Stimulated activated CD4-positive, alpha-beta T cell treated with anti-CD3 and anti-CD28 coated beads, TNF-alpha, amount 100 ng/mL, for 1 hour (primary cell): ENCODE measurements at places on chromosomes 2 and 18.

DNA sequence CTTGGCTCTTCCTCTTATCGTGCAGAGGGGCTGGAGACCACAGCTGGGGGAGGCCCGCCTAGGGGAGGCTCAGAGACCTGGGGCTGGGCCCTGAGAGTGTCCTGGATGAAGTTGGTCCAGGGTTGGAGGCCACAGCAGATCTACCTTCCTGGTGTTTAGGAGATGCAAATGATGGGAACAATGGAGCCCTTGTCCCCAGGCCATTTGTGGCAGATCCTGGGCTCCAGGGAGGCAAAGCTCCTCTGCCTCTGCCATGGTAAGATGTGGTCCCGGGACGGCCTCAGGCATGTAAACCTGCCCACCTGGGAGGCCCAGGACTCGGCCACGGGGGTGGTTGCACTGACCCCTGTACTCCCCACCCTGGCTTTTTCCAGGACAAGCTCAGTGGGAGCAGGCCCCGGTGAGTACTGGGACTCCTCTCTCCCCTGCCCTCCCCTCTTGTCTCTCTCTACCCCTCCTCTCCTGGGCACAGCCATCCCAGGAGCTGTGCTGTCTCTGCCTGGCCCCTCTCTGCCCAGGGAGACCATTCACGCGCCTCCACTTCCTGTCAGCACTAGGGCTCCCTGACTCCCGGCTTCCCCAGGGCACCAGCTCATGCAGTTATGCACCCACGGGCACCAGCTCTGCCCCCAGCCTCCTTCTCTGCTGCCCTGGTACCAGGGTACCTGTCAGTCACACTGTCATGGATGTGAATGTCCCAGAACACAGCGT lies 10.9 kb downstream of the SH2D6 start:
- DNase-seq = no peak

DNA sequence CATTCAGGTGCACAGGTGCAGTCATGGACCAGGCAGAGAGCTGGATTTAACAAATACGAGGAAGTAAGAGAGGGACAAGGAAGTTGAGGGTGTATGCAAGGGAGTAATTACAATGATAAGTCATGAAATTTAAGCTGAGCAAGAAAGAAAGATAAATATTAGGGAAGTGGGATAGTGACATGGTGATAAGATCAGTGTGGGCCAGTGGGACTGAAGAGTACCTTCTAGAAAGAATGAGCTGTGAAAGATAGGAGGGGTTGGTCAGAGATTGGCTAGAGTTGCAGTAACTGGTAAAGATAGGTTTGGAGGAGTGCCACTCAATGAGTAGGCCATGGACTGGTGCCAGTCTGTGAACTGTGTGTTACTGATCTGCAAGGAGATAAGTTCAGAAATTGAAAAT lies 200.8 kb upstream of the SIX3 start:
- no peak for DNase-seq

- no peak for DNase-seq
Measured at GRCh38 chr18:26656944-26657536, 108.7 kb upstream of the KCTD1 start.

- no peak for DNase-seq
Measured at GRCh38 chr2:37614061-37614738, 57.2 kb downstream of the CDC42EP3 start.

DNA sequence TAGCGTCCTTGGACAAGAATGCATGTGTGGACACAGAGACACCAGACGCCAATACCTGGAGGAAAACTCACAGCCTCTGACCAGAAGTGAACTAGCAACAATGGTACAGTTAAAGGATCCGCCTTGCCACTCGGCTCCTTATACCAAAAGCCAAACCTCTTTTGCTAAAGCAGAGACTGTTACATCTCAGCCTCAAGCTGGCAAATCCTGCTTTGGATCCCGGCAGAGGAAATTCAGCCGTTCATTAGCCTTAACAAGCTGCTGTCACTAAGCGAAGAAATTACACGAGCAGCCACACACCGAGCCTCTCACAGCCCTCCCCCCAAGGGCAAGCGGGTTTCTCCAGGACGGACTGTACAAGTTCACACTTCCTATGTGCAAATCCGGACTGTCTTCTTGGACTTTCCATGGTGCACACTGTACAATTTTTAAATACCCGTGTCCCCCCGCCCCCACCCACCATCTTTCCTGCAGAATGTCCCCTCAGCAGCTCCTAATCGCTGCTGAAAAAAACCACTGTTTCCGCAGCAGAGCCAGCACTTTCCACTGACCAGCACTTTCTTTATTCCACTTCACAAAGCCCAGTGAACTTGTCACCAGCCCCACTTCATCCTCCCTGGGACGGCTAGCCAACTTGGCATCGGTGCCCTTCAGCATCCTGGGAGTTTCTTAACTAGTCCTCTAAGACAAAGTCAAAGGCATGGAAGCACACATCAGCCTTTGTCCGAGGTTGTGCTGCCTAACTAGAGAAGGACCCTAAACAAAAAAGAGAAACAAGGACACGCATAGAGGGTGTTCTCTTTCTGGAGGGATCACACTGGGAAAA lies 1.5 kb downstream of the KLF7 start:
- no peak for DNase-seq

DNA sequence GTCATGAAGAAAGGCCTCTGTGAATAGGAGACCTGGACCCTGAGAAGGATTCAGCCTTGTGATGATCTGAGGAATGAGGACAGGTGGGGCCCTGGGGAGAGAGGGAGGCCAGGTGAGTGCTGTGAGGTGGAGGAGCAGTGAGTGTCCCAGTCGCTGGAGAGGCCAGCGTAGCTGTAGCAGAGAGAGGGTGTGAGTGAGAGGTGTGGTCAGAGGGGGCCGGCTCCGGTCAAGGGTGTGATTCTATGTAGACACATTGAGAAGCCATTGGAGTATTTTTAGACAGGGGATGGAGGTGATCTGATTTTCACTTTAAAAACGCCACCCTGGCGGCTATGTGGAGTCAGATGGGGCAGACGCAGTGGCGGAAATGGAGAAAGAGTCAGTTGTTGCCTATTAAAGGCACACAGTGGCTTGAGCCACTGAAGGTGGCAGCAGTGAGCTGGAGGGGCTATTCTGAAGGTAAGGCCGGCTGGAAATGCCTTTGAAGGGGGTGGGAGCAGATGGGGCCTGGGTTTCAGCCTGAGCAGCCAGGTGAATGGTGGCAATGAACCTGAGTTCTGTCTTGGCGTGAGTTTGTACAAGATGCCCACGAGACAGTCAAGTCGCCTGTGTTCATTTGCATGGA lies 55.6 kb downstream of the GREB1 start:
- DNase-seq = no peak

GRCh38 chr2:152098496-152099366 lies at the start of gene CACNB4:
Gene CACNB4, minus strand, starts transcription at chr2:152099044.
- no peak for DNase-seq

DNA sequence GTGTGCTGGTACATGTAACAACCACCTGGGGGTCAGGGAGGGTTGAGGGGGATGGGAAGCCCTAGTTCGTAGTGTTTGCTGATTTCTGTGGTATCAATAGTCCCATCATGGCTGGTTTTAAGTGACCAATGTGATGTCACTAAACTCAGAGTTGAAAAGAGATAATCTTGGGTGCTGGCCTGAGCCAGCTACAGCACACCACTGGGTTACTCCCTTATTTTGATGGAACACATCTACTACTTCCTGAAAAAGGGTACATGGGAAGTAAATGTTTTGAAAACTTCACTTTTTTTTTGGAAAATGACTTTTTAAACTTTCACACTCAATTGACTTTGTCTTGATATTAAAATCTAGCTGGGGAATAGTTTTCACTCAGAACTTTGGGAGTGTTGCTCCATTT lies 87.0 kb upstream of the CXCR4 start:
- no peak for DNase-seq

GRCh38 chr2:191202881-191203397 lies 42.3 kb upstream of the MYO1B start:
- DNase-seq = no peak

DNA sequence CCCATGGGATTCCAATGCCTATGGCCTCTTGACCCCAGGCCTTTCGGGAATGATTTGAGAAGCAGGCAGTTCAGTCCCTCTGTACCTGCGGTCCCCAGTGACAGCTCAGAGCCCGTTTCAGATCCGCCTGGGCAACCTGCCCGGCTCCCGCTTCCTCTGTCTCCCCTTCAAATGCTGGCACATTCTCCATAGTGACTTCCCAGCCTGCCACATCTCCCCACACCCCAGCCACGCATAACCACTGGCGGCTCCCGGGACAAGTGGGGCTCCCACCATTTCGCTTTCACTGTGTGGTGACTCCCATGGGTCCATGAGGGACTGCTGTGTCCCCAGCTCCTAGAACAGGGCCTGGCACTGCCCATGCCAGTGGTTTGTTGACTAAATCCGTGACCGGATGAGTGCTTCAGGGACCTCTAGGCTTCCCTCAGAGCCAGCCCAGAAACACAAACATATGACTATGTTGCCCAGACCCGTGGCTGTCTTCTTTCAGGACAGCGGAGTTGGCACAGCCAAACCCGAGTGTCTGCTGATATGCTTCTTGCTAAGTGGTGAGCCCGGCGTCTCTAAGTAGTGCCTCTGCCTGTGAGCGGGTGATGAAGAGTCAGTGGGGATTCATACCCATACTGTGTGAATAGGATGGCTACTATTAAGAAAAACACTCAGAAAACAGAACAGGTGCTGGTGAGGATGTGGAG lies 91.2 kb downstream of the GLI2 start:
- DNase-seq = no peak

- DNase-seq = no peak
Measured at GRCh38 chr2:73289304-73289703, 4.0 kb downstream of the EGR4 start.

DNA sequence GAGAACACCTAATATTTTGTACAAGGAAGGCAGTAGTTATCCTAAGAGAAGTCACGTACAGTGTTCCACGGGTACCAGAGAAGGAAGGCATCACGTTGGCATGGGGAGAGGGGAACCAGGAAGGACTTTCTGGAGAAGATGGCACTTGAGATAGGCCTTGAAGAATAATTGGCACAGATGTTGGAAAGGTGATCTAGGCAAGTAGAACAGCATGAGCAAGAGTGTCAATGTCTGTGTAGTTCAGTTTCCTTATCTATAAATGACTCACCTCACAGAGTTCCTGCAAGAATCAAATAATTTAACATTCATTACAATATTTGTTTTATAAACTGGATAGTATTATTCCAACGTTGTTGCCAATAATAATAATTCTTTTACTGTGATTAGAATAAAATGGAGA lies 48.3 kb upstream of the BZW1 start:
- DNase-seq = no peak

DNA sequence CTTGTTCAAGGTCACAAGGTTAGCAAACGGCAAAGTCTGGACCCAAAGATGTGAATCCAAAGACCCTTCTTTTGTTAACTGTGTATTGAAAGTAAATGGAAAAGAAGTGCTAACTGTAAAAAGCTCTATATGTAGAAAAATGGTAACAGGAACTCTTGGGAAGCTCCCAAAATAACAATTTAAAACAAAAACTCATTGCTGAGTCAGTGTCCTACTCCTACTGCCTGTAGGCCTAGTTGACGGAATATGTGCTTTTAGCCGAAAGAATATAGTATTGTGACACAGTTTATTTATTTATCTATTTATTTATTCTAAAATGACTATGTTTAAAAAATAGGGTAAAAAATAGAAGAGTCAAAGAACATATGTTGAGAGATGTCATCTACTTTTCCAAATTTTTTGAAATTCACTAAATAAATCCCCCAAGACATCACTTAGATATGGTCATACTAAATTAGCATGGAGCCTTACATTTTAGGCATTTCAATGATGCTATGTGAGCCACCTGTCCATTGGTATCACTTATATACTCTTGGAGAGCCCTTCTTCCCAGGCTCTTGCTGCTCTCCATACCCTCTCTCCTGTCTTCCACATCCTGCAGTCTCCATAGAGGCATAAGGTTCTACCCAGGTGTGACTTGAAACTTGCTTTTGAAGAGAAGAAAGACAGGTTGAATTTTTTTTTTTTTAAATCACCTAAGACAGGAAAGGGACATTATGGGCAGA lies 13.7 kb downstream of the COL5A2 start:
- DNase-seq = no peak

- no peak for DNase-seq
Measured at GRCh38 chr2:19864381-19864780, 37.4 kb downstream of the TTC32 start.

GRCh38 chr2:155456222-155456621 lies 757.7 kb downstream of the KCNJ3 start:
- no peak for DNase-seq

- DNase-seq = no peak
Measured at GRCh38 chr2:221198309-221198708, 373.8 kb downstream of the EPHA4 start.

- DNase-seq = no peak
Measured at GRCh38 chr18:48544661-48545415, 6.0 kb downstream of the CTIF start.

DNA sequence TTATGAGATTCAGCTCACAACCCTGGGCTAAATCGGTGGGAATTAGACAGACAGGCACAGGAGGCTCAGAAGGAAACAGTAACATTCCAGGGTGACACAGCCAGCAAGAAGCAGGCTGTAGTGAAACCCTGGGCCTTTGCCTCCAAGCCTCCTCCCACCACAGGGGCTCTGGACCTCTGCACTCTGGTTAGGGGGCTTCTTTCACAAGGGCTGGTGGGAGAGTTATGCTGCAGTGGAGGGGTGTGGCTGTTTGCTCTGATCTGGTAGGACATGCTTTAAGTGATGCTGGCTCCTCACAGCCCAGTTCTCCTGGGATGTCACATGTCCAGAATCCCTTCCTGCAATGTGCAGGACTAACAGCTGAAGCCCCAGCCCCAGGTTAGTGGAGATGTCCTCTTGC lies 109.9 kb downstream of the TGFA start:
- no peak for DNase-seq

- no peak for DNase-seq
Measured at GRCh38 chr18:35432565-35433001, 55.4 kb upstream of the ZNF396 start.

GRCh38 chr2:54866868-54867267 lies 143.4 kb downstream of the EML6 start:
- DNase-seq = no peak

- DNase-seq = no peak
Measured at GRCh38 chr2:74005786-74006185, 21.1 kb downstream of the TET3 start.

- DNase-seq = no peak
Measured at GRCh38 chr2:154455866-154456265, 242.6 kb upstream of the KCNJ3 start.

- DNase-seq = no peak
Measured at GRCh38 chr2:86350751-86351150, 13.3 kb upstream of the REEP1 start.

DNA sequence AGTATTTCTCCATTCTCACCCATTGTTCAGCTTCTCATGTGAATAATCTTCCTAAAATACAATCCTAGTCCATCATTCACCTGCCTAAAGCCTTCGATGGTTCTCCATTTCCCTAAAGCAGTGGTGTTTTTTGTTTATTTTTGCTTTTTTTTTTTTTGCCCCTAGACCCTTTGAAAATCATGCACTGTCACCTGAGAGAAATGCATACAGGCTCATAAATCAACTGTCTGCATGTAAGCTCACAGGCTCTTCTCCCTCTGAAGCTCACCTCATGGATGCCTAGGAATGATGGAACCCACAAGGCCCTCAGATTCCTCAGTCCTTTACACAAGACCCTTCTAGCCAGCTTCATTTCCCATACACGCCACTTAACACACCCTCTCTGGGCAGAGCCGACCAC lies 31.5 kb downstream of the B4GALT6 start:
- DNase-seq = no peak

GRCh38 chr18:10789180-10789579 lies 263.4 kb downstream of the NAPG start:
- no peak for DNase-seq

GRCh38 chr2:240922982-240923537 lies 16.9 kb downstream of the CROCC2 start:
- DNase-seq = no peak
